Psoas muscle (tissue), 8 donors: ENCODE measurements at places on chromosomes 7 and 10. TPM values are rescaled to one million over a fixed set of nuclear protein-coding genes. Genes with fewer than 3 reads are reported as not detected.

Gene GATA3
- total RNA-seq, result 0.71 TPM

GRCh38 chr7:30923009-30923773, 11.5 kb downstream of the AQP1 start:
- no peak for DNase-seq

DNA sequence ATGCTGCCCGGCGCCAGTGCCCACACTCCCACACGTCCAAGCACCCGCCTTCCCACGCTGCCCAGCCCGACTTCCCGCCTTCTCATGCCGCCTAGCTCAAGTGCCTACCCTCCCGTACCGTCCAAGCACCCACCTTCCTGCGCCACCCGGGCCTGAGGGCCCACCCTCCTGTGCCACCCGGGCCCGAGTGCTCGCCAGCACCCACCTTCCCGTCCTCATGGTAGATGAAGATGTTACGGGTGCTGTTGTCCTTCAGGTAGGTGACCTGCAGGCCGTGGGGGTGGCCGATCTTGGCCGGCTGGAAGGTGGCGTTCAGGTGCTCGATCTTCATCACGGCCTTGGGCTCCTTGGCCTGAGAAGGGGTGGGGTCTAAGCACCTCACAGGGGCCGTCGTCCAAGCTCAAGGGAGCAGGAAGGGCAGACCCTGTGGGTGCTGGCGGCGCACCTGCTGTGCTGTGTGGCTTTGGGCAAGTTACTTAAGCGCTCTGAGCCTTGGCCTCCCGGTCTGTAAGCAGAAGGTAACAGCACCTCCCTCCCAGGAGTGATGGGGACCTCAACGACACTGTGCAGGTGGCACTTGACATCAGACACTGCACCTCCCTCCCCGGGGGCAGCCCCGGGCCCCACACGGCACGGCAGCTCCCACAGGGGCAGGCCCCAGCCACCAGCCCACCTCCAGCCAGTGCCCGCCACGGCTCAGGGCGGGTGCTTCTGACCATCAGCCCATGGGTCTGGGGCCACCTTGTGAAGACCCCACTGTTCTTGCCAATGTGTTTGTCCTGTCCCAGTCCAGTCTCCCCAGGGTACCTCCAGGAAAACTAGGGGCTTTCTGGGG, 27.8 kb downstream of the GET4 start:
- DNase-seq, result no peak

DNA sequence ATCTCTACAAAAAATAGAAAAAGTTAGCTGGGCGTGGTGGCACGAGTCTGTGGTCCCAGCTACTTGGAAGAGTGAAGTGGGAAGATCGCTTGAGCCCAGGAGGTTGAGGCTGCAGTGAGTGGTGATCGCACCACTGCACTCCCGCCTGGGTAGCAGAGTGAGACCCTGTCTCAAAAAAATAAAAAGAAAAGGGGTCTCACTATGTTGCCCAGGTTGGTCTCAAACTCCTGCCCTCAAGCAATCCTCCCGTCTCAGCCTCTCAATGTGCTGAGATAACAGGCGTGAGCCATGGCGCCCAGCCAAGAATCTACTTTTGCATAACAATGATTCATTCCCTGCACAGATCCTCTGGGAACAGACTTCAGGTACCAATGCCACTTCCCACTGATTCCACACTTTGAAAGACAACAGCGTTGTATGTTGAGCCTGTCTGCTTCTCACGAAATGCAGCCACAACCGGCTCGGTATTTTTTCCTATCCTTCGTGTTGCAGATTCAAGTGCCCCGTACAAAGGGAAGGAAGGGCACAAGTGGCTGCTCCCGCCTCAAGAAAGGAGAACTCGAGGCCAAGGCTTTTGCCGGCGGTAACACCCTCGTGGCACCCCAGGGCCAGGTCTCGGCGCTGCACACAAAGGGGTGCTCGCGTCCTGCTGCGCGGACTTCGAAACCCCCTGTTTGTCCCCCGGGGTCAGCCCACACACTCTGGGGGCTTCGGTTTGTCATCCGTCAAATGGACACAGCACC, 745 bp downstream of the DAGLB start:
- DNase-seq, result peak; percentile 76

DNA sequence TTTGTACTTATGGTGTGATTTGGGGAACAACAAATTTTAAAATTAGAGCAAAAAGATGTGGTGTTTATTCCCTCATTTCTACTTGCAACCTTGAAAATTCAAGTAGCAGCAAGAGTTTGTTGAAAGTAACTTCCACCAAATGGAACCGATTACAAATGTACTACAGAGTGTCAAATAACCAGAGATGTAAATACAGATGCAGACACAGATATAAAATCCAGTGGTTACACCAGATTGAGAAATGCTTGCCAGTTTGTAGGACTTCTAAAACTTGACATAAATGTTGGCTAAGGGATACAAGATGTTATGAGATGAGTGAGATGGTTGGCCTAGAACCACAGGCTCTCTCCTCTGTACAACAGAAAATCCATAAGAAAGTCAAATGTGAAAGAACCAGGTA, 162.1 kb downstream of the DIP2C start:
- no peak for DNase-seq

- no peak for DNase-seq
Observed at GRCh38 chr10:10392511-10392910, 625.2 kb upstream of the CELF2 start.

Gene RTKN2
- not detected for total RNA-seq

DNA sequence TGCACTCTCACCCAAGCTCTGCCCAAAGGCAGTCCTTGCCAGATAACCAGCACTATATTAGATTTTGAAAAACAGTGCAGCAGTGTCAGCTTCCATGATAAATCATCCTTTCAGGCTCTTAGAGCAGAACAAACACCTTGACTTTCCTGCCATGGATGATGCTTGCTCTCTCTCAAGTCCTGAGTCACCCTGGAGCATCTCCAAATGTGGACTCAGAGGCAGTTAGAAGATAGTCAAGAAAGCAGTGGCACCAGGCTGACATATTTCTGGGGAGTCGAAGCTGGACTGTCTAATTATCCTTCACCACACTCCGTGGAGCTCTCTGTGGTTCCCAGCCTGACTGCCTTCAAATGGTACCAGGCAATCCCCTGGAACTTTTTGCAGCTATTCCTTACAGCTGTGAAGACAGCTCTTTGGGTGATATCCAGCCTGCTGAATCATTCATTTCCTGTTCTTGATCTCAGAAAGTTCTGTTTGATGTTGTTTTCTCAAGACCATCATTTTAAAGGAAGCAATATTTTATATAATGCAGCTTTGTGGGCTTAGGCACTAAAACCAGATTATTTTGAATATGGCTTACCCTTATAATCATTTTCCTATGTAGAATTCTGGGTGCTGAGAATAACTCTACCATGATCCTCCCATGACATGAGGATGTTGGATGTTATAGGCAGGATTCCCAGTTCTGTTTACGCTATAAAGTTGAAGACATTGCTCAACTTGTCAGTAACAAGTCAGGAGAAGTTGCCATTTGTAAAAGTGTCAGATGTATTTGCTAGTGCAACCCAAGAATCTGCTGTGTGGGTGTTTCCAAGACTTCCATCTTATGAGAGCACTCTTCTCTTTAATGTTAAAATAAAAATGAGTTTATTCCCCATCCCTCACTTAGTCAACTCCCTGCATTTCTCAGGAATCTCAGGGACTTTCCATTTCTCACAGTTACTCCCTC, 233.8 kb downstream of the C7orf25 start:
- DNase-seq, result no peak

Gene DLX5
- not detected for total RNA-seq

Gene EVX1
- not detected for total RNA-seq

GRCh38 chr7:81441750-81442149, 328.1 kb downstream of the HGF start:
- no peak for DNase-seq

Gene FAM171A1
- 10.5 TPM for total RNA-seq

DNA sequence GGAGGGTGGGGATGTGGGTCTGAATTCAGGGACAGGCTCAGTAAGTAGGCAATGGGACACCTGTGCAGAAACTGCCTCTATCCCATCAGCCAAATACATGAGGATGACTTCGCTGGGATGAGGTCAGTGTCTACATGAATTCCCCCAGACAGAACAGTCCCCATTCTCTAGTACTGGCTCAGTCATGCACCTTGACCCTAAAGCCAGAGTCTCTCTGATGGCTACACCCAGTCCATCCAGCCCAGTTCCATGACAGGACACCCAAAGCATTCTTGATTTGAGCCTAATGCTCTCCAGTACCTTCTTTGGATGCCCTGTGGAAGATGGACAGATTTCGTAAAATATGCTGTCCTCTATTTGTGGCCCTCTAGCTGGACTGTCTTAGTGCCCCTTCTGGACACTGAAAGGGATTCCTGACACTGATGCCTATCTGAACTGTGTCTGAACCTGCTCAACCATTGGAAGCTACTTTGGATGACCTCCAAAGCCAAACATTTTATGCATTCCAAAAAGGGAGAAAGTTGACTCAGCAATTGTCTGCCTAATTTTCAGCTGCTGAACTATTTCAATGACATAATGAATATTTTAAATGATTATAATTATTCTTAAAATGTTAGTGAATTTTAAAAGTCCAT, 14.6 kb downstream of the SFRP4 start:
- no peak for DNase-seq

- peak; percentile 39 for DNase-seq
Observed at GRCh38 chr7:90412458-90413184, 9.4 kb downstream of the CLDN12 start.
